ENCODE measurements at places on chromosomes 12 and 14.

DNA sequence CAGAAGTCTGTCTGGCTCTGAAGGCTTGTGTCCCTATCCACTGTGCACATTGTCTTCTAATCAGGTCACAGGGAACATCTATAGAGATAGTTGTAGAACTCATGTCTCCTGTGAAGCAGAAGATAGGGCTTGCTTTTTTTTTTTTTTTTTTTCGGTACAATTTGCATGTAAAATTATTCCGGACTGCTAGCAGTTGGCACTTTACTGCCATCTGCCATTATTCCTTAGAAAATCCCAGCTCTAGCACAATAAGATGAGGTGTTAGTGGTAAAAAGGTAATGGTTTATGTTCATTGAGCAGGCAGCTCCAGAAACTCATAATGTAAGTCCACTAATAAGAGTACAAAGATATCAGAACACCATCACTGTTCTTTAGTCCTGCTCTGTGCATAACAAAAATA lies 8.7 kb downstream of the MYRFL start:
- no peak for DNase-seq

- no peak for DNase-seq
Measured at GRCh38 chr12:124681779-124682391, 114.5 kb upstream of the NCOR2 start.

DNA sequence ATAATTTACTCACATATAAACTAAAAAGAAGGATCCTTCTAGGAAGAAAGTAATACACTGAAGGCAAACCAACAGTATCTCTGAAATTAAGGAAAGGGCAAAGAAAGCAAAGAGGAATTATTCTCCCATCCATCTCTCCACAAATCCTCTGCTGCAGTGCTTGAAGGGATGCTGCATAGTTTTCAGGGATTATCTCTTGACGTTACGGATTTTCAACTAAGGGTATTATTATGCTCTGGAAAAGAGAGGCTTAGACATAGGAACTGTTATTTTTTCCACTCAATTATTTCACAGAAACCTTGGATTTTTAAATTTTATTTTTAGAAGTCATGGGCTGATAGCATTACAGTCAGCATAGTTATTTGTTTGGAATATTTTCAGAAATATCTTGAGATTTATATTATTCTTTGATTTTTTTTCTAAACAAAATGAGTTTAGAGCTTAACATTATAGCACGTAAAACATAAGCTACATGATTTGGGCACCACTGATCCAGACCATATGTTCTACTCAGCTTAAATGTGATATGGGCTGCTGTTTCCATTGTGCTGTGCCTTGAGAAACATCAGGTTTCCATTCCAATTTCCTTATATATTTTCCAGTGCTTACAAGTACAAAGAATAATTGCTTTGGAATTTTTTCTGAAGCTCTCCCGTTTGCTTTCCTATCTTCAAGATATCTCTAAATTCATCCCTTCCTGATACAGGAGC lies 57.9 kb upstream of the DCN start:
- no peak for DNase-seq

GRCh38 chr12:124651516-124652273 lies 84.3 kb upstream of the NCOR2 start:
- DNase-seq = no peak

Measured in stimulated activated CD4-positive, alpha-beta T cell treated with anti-CD3 and anti-CD28 coated beads, Interleukin-1b, Interleukin-23, amount 100 ng/mL, for 4 hours (primary cell).